AG04449 (cell line): ENCODE measurements at places on chromosomes 1 and 21.

DNA sequence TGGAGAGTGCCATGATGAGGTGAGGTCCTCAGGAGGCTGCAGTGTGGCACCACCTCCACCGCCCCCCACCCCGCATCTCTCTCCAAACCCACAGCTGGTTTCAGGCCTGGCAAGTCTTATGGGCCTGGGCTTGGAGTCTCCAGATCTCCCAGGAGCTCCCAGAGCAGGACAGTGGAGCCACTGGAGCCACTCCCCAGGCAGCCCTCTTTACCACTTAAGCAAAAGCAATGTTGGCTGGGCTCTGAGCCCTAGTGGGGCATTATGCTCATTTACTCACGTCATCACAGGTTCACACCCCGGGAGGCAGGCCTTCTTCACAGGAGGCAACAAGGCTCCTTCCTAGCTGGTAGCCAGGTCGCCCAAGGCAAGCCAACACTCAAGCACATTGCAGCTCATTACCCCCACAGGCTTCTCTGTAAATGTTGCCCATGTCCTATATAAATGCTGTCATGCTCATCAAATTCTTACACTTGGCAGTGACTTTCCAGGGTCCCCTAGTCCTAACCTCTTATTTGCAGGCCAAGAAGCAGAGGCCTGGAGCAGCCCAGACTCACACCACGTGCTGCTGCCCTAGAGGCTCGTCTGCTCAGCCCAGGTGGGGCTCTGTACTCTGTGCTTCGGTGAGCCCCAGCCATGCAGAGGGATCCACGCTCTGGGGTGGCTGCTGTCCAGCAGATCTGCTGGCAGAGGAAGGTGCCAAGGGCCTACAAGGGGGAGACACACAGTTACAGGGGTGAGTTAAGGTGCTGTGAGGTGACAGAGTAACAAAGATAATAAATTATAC is 459.3 kb downstream of the MATN1 start:
- DNase-seq = no peak

- DNase-seq = no peak
Measured at GRCh38 chr21:35284199-35284598, 235.1 kb upstream of the RUNX1 start.

DNA sequence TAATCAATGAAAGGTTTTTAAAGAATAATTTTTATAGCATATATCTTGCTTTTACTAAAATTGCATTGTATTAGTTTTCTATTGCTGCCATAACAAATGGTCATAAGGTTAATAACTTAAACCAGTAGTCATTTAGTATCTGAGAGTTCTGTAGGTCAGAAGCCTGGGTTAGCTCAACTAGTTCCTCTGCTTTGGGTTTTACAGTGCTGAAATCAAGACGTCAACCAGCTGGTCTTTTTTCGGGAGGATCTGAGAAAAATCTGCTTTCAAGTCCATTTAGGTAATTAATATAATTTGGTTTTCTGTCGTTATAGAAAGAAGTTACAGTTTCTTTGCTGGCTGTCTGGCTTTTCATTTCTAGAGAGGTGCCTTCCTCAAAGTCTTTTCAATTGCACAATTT is 577.7 kb downstream of the MRPL39 start:
- no peak for DNase-seq

DNA sequence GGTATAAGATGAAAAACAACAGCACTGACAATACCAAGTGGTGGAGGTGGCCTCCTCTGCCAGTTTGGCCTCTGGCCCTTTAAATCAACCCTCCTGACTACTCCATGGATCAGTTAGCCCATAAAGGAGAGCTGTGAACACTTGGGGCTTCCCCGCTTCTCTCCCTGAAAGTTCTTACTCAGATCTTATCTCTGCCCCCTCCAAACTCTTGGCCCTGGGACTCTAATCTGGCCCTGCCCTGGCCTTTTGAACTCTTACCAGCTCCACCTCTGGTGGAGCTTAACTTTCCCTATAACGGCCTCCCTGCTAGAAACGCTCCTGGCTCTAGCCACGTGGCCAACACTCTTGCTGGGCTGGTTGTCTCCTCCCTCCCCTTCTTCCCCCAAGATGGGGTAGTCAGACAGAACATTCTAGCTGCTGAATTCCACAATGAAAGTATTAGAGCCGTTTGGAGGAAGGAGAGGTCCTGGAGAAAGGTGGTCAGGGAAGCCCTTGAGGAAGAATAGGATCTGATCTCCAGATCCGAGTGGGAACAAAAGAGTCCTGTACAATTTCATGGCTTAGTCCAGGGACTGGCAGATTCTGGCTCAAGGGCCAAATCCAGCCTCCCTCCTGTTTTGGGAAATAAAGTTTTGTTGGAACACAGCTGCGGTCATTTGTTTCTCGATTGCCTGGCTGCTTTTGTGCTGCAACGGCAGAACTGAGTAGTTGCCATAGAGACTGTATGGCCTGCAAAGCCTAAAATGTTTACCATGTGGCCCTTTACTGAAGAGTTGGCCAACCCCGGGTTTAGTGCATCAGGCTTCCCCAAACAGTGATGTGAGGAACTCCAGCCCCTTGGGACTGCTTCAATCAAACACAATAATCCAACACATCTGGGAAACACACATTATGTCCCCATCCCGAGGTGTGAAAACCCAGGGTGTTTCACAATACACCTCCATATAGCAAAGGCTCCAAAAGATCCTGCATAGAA is 9.5 kb upstream of the PIGR start:
- DNase-seq = no peak

GRCh38 chr1:20871419-20871818 is 84.3 kb upstream of the HP1BP3 start:
- DNase-seq = no peak

GRCh38 chr1:11072216-11072917 is 12.5 kb upstream of the SRM start:
- no peak for DNase-seq

DNA sequence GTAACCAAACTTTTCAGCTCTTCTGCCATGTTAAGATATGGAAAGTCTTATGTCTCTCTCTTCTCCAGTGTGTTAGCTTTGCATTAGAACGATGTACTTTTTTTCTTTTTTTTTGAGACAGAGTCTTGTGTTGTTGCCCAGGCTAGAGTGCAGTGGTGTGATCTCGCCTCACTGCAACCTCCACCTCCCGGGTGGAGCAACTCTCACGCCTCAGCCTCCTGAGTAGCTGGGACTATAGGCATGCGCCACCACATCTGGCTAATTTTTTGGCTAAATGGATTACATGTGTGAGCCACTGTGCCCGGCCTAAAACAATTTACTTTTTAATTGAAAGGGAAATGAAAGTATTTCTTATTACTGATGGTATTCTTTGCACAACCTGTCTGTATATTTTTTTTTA is 35.8 kb downstream of the SPEN start:
- DNase-seq = no peak

GRCh38 chr1:90045853-90046563 is 51.1 kb downstream of the ZNF326 start:
- DNase-seq = no peak

DNA sequence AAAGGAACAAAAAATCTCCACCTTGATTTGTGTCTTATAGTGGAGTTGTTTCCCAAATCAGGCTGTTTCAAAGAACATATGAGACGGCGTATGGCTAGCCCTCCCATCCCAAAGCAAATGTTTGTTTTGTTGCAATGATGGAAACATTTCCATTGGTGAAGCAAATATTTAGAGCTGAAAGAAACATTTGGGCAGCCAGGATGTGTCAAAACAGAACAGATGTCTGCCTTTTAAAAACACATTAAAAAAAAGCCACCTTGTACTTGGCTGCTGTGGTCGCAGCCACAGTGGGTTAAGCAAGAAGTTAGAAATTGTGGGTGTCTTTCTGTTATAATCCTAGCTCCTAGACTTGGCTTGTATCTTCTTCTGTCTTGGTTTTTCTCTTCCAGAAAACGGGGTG is 116.3 kb downstream of the PEX14 start:
- DNase-seq = no peak

GRCh38 chr1:183226361-183226760 is 40.3 kb downstream of the LAMC2 start:
- no peak for DNase-seq

- peak; percentile 9 for DNase-seq
Measured at GRCh38 chr1:171292799-171293198, 21.2 kb upstream of the FMO4 start.

- no peak for DNase-seq
Measured at GRCh38 chr21:36321325-36322082, 1.5 kb downstream of the MORC3 start.

DNA sequence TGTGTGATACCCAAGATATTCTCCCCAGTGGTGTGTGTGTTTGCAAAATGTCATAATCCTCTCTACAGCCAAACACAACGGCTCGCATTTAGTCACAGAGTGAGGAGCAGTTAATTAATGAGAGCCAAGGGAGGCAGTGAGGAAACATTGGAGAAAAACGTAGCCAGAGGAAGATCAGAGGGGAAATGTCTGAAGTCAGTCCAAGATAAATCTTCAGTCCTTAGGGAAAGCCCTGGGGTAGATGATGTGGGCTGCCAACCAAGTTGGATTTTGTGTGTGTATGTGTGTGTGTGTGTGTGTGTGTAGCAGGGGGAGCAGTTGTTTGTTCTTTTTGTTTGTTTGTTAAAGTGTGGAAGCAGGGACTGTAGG is 201.0 kb upstream of the PTBP2 start:
- no peak for DNase-seq

DNA sequence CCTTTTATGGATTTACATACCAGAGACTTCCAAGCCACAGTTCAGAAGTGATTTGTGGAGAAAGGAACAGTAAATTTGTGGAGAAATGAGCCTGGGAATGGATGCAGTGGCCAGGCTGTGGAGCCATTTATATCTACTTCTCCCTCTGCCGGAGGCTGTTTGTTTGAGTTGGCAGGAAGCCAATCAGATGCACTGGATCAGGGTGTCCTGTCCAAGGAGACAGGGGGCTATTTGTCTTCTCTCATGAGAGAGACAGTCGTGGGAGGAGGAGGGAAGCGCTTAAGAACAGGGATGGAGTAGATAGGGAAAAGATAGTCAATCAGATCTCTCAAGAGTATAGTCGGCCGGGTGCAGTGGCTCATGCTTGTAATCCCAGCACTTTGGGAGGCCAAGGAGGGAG is 2.8 kb upstream of the HAPLN2 start:
- DNase-seq = no peak

DNA sequence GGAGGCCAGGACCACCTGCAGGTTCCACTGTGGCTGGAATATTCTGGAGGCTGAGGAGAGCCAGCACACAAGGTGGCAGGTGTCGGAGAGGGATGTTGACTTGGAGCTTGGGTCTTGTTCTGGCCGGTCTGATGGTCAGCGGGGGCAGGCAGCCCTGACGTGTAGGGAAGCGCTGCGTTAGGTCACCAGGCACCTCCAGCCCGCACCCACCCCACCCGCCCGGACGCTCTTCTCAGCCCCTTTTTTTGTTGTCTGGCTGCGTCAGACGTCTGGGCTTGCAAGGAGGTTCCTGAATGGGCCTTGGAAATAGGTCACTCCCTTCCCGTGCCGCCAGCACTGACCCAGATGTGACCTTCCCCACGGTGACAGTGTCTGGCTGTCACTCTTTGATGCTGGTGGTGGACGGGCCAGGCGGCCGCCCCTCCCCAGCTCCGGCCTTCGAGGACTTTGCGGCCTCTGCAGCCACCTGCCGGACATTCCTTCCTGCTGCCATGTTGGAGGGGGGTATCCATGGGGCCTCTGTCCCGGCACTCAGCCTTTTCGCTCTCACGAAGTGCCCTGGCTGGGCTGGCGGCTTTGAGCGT is 30.1 kb downstream of the SPSB1 start:
- no peak for DNase-seq

GRCh38 chr1:63126104-63126503 is 196.3 kb upstream of the FOXD3 start:
- DNase-seq = no peak

DNA sequence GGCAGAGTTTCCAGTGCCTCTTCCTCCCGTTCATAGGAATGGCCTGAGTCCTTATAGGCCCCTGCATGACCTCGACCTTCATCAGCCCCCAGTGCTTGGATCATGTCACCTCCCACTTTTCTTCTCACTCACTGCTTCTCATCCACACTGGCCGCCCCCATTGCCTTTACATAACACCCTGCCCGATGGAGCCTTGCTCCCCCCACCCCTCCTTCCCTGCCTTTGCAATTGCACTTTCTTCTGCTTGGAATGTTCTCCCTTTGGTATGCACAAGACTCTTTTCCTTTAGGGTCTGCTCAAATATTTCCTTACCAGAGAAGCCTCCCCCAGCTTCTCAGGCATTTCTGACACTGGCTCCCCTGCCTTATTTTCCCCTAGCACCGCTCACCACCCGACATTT is 125.2 kb upstream of the KCNJ6 start:
- no peak for DNase-seq

GRCh38 chr1:11052839-11053757 is 6.1 kb upstream of the MASP2 start:
- no peak for DNase-seq

- DNase-seq = no peak
Measured at GRCh38 chr1:160208557-160209320, 3.6 kb downstream of the PEA15 start.

DNA sequence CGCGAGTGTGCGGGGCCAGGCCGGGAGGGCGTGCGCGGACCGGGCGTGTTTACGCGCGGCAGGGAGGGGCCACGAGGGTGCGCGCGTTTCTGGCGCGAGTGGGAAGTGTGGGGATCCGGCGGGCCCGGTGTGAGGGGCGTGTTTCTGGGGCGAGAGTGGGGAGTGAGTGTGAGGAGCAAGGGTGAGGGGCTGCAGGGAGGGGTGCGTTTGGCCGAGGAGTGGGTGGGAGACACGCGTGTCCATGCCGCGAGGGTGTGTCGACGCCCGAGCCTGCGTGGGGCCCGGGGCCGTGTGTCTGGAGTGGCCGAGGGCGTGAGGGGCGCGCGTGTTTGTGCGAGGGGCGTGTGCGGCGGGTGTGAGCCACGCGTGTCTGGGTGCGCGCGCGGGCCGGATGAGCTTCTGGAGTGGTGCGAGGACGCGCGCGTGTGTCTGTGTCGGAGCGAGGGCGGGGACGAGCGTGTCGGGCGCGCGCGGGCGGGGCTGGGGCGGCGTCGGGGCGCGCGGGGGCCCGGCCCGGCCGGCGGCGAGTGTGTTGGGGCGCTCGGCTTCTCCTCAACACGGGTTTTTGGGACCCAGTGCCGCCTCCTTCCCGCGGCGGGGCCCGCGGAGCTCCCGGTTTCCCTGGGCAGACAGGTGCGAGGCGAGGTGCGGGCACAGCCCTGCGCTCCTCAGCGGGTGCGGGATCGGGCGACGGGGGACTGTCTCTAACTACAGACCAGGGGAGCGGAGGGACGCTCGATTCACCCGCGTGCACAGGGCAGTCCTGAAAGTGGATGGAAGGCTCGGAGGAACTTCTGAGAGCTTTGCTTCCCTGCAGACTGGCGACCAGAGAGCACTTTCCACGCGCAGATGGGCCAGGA is 65.8 kb upstream of the VAMP3 start:
- no peak for DNase-seq

DNA sequence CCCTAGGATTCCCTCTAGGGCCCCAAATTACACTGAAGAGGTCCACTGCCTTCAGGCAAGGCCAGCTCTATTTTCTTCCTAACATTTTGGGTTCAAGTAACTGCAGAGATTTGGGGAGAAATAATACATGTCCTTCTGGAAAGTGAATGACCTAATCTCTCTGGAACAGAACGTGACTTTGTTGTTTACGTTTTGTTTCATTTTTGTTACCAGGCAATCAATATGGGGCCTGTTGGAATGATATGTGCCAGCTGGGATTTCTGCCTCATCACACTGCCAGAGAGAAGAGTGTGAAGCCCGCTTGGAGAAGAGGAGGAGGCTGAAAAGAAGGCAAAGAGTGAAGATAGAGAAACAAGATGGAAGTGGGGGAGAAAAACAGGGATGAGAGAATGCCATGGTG is 116.7 kb downstream of the FASLG start:
- no peak for DNase-seq
